ENCODE measurements at places on chromosomes 13 and 19. TPM values are rescaled to one million over a fixed set of nuclear protein-coding genes. Genes with fewer than 3 reads are reported as not detected.

ZNF700 gene
- total RNA-seq = 12.0 TPM

ZNF570 gene
- 8.3 TPM for total RNA-seq

DACT3 gene
- 46.7 TPM for total RNA-seq

THSD8 gene
- not detected for total RNA-seq

FSD1 gene
- total RNA-seq = 0.50 TPM

FUT6 gene
- total RNA-seq = not detected

EPS8L1 gene
- total RNA-seq = 1.0 TPM

NLRP7 gene
- total RNA-seq = not detected

FFAR3 gene
- total RNA-seq = 2.3 TPM

SBK3 gene
- total RNA-seq = 1.5 TPM

GRCh38 chr13:43546251-43546650, 240.5 kb downstream of the ENOX1 start:
- DNase-seq = no peak

- no peak for DNase-seq
These were observed 2.1 kb upstream of the ZNF578 start for GRCh38 chr19:52451241-52451640.

- no peak for DNase-seq
These were observed 40.3 kb upstream of the USPL1 start for GRCh38 chr13:30577401-30577852.

GRCh38 chr19:35444735-35445134, 3.3 kb upstream of the FFAR2 start:
- no peak for DNase-seq

- no peak for DNase-seq
These were observed 22.9 kb downstream of the OLFM2 start for GRCh38 chr19:9913237-9914000.

- no peak for DNase-seq
These were observed 8.2 kb downstream of the GPC5 start for GRCh38 chr13:91406619-91407018.

- no peak for DNase-seq
These were observed 14.5 kb downstream of the IPO5 start for GRCh38 chr13:97967948-97968347.

DNA sequence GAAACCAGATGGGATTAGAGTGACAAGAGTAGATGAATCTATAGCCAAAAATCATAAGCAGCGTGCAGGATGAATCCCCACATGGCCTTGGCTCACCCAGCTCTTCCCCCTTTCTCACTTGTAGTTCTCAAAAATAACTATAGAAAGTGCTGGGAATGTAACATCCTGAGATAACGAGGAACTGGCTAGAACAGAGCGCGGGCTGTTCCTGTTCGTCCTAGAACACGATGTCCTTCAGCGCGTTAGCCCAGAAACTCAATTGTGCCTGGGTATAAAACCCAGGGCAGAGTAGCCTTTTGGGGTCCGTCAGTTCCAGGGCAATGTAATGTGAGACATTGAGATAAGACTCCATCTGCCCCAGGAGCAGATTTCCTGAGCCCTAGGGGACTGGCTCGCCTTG, 326.2 kb downstream of the TSHZ3 start:
- DNase-seq = no peak

DNA sequence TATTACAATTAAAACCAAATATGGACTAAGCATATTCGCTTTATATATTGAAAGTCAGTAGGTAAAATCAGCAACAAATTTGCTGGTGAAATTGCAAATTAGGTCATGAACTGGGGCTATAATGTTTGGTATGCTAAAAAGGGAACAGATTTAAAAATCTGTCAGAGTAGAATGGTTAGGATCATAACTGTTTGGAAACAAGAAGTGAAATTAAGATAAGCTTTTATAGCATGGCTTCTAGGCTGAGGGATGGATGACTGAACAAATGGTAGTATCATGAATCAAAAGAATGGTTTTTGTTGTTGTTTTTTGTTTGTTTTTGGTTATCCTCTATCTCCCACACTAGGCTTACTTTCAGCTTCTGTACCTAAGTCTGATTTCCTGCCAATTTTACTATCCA, 1090.4 kb downstream of the PCDH9 start:
- DNase-seq = no peak

DNA sequence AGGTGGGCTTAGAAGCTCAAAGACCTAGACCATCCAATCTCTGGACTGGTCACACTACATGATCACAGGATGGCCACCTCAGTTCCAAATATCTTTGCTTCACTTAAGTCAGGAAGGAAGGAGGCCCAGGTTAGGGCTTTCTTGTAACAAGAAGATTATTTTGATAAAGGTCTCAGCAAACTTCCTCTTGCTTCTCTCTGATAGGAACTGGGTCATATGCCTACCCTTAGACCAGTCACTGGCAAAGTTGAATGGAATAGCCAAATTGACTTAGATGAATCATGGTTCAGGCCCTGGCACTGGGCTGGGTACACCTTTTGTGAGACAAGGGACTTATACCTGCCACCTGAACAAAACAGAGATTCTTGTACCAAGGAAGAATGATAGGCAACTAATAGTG, 11.0 kb downstream of the FRY start:
- no peak for DNase-seq

- DNase-seq = no peak
These were observed 87.6 kb upstream of the MBNL2 start for GRCh38 chr13:97134364-97135095.

GRCh38 chr13:24630851-24631620, 49.2 kb upstream of the ATP12A start:
- DNase-seq = no peak

GRCh38 chr13:102440259-102440936, 38.5 kb upstream of the FGF14 start:
- no peak for DNase-seq

DNA sequence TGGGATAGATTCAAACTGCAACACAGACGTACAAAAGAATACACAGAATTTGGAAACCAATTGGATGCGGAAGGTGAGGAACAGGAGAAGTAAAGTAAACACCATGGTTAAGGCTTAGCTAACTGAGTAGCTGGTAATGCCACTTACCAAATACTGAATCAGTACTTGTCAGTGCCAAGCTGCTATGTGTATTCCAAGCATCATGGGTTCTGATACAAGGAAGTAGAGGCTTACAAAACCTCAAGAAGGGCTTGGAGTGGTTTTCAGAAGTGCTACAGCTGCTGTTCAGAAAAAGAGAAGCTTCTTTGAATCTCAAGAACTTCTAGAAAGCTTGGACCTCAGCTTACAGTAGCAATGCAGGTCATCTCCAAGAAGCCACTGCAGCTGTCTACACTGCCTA, 35.9 kb upstream of the DCT start:
- no peak for DNase-seq

GRCh38 chr19:36972571-36972970, 56.4 kb downstream of the ZNF568 start:
- no peak for DNase-seq

GRCh38 chr13:113273851-113274590, 23.0 kb upstream of the LAMP1 start:
- DNase-seq = no peak

DNA sequence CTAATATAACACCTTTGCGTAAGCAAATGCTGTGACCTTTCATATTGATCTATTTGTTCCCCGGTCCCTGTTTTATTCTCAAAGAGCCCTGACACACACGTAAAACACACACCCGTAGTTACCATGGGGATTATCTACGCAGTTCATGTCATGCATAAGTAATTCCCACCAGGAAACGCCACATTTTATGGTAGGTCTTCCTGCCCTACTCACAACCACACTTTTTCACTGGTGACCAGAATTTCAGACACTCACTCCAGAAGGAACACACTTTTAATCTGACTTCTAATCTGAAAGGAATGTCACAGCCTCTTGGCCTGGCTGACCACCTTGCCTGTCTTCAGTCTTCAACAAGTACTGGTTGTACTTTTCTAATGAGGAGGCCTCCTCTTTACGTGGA, 46.8 kb downstream of the SLC7A1 start:
- DNase-seq = no peak
